Thoracic aorta (tissue), 2 donors: ENCODE measurements at places on chromosomes 3 and 15.

GRCh38 chr15:74441248-74441941 lies 7.6 kb upstream of the SEMA7A start:
- DNase-seq: no peak

DNA sequence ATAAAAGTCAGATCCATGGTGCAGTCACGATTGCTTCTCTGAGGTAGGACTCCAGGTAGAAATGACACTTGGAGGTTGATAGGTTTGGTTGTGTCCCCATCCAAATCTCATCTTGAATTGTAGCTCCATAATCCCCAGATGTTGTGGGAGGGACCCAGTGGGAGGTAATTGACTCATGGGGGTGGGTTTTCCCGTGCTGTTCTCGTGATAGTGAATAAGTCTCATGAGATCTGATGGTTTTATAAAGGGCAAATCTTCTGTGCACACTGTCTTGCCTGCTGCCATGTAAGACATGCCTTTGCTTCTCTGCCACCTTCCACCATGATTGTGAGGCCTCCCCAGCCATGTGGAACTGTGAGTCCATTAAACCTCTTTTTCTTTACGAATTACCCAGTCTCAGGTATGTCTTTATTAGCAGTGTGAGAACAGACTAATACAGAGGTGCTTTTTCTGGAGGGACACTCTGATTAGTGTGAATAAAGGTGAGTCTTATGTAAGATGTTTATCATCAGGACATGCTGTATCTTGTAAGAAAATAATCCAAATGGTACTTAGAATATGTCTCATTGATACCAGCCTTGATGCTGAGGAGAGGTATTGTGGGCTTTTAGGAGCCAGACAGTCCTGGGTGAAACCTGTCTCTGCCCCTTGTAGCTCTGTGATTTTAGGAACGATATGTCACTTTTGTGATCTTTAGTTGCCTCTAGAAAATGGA lies 43.0 kb downstream of the SLCO3A1 start:
- no peak for DNase-seq

- DNase-seq: no peak
Measured at GRCh38 chr3:44030687-44031305, 210.9 kb upstream of the TOPAZ1 start.

DNA sequence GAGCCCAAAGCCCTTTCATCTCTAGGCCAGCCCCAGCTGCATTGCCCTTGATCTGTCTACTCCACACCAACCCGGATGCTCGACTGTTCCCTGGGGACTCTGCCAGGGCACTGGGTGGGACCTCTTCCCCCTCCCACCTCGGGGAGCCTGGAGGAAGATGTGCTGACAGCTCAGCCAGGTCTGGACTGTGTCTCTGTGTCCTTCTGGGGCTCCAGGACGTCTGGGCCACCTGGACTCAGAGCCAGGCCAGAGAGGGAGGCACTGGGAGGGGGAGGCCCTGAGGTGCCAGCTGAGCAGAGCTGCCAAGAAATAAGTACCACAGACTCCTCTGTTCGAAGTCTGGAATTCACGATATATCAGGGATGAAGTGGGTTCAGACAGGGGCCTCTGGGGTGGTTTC lies 5.8 kb upstream of the HCN4 start:
- DNase-seq: no peak

- DNase-seq: no peak
Measured at GRCh38 chr15:67180514-67181191, 73.8 kb downstream of the AAGAB start.

- DNase-seq: no peak
Measured at GRCh38 chr15:25971053-25971452, 107.9 kb upstream of the ATP10A start.

GRCh38 chr3:122774564-122774963 lies 19.1 kb downstream of the HSPBAP1 start:
- DNase-seq: no peak

DNA sequence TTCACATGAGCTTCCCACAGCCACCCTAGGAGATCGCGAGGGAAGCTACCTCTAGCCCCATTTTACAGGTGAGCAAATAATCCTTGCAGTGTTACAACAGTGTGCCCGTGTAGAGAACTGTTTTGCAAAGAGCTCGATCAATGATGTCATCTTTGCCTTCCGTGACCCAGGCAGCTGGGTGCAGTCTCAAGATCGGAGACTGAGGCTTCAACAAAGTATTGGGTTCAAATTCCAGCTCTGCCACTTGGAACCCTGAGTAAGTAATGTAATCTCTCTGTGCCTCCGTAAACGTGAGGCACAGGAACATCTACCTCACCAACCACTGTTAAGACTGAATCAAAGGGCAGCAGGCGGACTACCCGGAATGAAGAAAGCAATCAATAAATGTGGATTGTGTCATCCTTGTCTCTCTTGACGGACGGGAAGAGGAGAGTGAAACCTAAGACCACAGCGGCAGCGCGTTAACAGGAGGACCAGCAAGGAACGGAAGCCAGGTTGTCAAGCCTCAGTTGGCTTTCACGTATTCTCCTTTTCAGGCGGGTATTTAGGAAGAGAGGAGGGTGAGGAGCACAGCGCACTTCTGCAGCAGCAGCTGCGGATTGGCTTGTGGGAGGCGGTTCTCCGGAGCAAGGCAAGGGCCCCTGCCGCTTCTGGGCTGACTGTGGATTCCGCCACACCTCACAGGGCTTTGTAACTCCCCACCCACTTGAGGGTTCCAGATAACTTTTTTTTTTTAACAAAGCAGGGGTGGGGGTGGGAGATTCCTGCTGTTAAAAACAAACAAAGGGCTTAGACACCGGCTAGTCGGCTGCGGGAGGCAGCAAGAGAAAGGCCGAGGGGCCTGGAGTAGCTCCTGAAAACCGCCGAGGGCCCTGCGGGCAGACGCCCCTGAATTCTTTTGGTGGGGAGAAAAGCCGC lies 1.5 kb upstream of the SMAD3 start:
- DNase-seq: no peak

DNA sequence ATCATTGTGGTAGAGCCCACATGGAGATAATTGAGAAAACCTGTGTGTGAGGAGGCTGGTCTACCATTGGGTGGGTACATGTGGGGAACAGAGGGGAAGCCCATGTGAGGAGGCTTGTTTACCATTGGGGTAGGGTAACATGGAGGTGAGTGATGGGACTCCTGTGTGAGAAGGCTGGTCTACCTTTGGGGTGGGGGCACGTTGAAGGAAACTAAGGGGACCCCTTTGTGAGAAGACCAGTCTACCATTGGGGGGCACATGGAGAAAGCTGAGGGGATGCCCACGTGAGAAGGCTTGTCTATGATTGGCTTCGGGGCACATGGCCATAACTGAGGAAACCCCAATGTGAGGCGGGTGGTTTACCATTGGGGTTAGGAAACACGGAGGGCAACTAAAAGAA lies 158.5 kb downstream of the FBLN2 start:
- DNase-seq: no peak

DNA sequence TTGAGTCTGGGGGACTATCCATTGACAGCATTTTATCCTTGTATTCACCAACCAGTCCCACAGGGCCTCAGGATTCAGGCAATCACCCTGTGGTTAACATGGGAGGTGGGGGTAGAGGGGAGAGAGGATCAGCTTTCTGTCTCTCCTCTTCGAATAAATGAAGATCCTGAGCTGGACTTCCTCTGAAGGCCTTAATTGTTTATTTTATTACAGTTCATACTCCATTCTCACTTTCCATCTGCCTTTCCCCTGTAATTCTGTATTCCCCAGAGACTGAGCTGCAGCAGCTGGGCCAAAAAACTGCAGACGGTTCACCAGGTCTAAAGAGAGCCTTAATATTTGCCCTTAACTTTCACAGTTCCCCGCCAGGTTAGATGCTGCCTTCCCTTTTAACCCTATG lies 11.9 kb downstream of the TAGLN3 start:
- DNase-seq: no peak

GRCh38 chr15:43489191-43489590 lies 3.8 kb downstream of the TP53BP1 start:
- no peak for DNase-seq

DNA sequence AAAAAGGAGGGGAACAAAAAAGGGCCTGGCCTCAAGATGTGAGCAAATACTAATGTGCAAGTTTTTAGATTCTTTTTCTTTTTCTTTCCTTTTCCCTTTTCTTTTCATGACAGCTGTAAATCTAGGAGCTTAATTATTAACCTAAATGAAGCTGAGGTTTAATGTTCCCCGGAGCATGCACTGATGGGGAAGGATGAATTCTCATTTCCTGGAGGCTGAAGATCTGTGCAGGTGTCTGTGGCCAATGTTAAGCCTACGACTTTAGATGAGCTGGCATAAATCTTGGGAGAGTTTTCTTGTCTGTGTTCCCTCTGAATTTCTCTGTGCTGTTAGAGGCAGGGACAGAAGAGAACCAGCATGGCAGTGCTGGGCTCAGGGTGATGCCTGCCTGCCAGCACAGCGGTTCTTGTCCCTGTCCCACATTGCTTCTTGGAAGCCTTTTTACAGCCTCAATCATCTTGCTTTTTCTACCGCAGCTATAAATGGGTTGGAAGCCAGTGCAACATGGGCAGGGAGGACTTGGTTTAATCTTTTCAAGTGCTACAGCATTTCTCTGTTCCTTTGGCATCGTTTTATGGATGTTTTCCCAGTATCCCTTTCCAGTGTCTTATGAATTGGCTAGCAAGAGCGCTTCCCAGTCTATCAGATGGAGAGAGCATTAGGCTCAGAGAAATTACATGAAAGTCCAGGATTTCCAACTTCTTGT lies 119.1 kb downstream of the ATG7 start:
- DNase-seq: no peak

DNA sequence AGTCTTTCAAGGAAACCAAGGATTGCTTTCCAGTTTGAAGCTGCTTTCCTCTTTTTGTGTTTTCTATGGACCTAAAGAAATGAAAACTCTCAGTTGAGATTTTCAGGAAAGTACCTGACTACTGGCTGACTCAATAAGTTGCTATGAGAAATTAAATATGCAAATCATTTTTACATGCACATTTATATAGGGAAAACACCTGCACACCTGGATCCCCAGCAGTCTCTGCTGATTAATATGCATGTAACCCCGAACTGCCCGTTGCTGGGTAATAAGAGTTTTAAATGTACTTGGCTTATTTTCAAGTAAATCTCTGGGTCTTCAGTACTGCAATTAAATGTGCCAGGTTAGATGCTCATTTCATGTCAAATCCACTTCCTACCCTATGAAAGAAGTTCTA lies 77.2 kb downstream of the KBTBD8 start:
- no peak for DNase-seq

GRCh38 chr15:52870015-52870414 lies 79.9 kb upstream of the ONECUT1 start:
- no peak for DNase-seq

GRCh38 chr3:134111616-134112015 lies 81.9 kb upstream of the SLCO2A1 start:
- no peak for DNase-seq

DNA sequence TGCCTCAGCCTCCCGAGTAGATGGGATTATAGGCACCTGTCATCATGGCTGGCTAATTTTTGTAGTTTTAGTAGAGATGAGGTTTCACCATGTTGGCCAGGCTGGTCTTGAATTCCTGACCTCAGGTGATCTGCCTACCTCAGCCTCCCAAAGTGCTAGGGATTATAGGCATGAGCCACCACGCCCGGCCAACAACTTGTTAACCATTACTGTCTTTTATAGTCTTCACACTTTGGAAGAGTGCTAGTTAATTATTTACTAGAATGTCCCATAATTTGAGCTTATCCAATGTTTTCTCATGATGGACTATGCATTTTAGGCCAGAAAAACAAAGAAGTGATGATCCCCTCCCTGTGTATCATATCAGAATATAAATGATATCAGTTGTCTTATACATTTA lies 288.6 kb upstream of the CBLB start:
- DNase-seq: no peak

DNA sequence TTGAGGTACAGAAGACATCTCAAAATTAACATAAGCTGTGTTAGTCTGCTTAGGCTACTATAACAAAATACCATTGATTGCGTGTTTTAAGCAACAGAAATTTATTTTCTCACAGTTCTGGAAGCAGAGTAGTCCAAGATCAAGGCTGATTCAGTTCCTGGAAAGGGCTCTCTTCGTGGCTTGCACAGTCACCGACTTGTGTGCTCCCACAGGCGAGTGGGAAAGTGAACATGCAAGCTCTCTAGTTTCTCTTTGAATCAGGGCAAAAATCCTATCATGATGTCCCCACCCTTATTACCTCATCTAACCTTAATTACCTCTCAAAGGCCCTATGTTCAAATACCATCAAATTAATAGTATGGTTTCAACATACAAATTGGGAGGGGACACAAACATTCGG lies 505.9 kb downstream of the ZIC1 start:
- DNase-seq: no peak

DNA sequence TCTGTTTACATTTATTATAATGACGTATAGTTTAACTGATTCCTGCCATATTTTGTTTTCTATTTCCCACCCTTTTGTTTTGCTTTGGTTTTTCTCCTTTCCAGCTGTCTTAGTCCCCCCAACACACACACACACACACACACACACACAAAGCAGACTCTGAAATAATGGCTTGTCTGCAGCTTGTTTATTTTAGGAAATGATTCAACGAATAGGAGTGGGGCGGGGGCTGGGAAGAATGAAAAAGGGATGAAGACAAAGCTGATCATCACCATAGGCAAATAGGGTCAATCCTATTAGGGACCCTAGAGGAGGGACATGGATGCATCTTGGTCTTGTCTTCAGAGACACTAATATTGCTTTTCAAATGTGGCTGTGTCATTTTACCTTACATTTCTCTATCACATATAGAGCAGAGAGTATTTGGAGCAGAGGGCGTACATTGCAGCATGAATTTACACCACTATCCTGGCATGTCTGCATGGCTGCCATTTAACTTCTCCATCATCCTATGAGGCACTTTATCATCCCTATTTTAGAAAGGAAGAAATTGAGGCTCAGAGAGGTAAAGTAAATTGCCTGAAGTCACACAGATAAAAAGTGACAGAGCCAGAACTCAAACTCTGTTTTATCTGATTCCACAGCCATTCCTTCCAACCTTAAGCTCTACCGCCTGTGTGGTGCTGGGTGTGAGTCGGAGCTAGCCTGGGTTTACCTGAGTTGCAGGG lies 147.2 kb upstream of the TPM1 start:
- no peak for DNase-seq

GRCh38 chr3:122111974-122112373 lies 56.8 kb downstream of the CD86 start:
- no peak for DNase-seq

GRCh38 chr15:26287381-26287780 lies 424.3 kb upstream of the ATP10A start:
- DNase-seq: no peak
